ENCODE measurements at places on chromosomes 11 and 22.

DNA sequence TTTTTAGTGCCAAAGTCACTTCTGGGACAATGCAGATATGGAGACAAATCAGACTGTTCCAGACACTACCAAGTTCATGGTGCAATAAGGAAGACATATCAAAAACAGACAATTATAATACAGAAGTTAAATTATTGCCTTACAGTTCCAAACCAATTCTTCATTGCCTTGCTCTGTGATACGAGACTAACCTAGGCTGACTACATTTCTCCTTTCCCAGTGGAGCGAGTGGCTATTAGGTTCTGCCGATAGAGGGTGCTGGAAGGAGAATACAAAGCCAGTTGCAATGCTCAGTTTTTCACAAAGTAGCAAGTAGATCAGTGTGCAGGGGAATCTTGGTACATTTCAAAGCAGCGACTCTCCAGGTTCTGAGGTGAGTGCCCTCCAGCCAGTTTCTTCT, 67.8 kb downstream of the FAM168A start:
- no peak for DNase-seq

DNA sequence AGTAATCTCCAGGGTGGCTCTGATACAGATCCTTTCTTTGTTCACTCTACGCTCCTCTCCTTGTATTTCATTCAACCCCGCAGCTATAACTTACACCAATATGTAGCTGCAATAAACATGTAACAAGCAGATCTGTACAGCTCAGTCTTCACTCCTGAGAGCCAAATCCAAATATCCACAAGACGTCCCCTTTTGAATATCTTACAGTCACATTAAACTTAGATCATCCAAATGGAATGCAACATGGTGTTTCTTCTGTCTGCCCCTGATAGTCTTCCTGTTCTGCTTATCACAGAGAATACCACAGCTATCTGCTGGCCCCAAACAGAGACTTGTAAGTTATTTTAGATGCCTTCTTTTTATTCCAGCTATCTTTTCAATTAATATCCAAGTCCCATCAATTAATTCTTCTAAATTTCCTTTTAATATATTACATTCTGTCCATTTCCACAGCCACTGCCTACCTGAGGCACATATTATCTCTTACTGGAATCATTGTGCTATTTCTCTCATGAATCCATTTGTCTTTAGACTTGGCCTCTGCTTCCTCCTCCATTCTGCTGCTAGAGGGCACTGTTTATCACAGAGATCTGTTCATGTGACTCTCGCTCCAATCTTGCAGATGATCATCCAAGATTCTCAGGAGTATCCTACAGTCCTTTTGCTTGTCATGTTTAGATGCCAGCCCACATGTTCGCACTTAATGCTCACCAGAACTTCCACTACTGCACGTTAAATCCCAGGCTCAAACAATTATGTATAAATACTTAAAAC, 908.6 kb downstream of the NTM start:
- no peak for DNase-seq

- DNase-seq, result no peak
Measured at GRCh38 chr22:18091478-18091877, 13.7 kb downstream of the PEX26 start.

DNA sequence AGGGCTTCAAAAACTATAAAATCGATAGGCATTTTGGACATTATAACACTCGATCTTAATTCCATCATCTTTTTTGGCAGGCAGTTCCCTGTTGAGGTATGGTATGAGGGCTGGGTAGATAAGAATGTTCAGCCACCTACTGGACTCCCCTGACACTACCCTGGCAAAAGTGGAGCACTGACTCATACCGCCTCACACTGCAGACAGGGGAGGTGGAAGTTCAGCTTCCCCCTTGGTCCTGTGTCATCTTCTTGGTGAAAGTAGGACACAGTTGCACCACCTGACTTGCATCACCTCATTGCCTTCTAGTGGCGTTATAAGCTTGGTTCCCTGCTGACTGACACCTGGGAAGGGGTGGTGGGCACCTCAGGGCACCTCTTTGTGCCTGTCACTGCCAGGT, 30.4 kb downstream of the PAAF1 start:
- no peak for DNase-seq
